ENCODE measurements at places on chromosomes 5 and 9.

DNA sequence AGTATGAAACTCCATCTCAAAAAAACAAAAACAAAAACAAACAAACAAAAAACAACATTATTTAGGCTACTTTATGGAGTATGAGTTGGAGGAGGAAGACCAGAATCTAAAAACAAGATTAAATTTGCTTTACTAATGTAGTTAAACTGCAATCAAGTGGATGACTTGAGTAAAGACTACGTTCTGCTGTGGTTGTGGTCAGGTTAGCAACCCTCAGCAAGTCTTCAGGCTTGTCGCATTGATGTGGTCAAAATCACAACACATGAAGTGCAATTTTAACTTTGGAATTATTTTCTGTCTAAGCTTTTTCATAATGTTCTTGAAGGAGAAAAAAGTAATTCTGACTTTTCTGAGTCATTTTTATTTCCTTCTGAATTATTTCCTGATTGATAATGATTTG, 43.1 kb downstream of the PDE6A start:
- DNase-seq, result no peak

- no peak for DNase-seq
These were observed 28.7 kb upstream of the AIF1L start for GRCh38 chr9:131067625-131068024.

DNA sequence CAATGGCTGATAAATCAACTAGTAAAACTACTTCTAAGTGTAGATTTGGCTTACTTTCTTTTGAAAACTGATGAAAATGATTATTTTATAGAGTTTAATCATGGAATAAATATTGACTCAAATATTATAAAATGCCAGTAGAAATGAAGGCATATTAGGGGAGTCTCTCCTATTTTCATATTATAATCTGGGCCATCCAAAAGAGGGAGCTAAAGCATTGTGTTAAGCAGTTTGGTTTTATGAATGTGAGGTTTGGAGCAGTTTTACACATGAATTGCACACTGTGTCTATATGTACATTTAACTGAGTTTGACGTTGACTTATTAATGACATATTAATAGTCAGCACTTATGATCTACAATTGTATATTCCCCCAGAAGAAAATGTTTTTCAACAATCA, 17.4 kb downstream of the CDH9 start:
- no peak for DNase-seq

GRCh38 chr9:125074976-125075375, 68.4 kb downstream of the SCAI start:
- DNase-seq, result no peak

DNA sequence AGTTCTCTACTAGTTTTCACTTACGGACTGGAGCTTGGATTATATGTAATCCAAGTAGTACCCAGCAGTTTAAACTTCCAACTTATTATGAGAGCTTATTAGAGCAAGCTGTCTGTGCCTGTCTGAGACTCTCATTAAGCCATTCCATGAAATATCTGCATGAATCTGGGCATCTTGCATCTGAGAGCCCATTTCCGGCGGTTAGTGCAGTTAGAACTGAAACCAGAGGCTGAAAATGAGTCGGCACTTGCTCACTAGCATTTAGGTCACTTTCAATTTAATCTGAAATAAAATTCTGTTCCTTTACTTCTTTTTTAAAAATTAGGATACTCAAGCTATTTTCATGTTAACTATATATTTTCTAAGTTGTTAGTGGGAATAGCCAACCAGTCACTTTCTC, 102.2 kb downstream of the MEGF10 start:
- DNase-seq, result no peak

GRCh38 chr5:16983022-16983639, 47.0 kb upstream of the MYO10 start:
- no peak for DNase-seq

DNA sequence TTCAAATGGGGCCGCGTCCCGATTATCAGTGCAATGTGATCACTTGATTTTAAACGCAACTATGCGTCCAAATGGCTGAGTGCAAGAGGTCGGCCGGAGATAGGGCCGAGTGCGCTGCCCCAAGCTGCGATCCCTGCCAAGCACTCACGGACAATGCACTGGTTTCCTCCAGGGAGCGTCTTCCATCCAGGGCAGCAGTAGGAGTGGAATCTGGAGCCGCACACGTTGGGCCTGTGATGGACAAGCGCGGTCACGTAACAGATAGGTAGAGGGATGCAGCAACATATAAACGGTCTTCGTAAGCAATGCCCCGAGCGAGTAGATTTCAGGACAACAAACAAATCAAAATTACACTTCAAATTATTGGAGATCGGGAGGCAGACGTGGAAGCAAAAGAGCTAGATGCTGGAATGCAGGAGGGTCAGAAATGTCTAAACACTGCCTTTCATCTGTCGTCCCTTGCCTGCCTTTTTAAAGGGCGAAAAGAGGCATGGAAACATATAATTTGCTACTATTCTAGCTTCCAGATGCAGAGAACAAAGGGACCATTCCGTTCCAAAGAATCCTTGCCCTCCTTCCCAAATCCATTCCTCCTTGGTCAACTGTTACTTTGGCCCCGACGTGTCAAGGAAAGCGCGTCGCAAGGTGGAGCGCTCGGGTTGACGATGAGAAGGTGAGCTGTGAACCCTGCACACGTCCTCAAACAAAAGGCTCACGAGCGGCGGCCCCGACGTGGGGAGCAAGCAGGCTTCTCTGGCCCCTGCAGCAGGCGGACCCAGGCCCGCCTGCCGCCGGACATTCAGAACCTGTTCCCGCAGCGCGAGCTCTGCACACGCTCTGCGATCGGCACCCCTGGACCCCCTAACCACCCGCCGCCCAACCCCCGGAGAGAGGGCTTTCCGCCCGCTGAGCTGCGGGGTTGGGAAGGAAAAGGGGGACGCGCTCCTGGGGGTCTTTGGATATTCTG, 1.5 kb downstream of the FBN2 start:
- no peak for DNase-seq

DNA sequence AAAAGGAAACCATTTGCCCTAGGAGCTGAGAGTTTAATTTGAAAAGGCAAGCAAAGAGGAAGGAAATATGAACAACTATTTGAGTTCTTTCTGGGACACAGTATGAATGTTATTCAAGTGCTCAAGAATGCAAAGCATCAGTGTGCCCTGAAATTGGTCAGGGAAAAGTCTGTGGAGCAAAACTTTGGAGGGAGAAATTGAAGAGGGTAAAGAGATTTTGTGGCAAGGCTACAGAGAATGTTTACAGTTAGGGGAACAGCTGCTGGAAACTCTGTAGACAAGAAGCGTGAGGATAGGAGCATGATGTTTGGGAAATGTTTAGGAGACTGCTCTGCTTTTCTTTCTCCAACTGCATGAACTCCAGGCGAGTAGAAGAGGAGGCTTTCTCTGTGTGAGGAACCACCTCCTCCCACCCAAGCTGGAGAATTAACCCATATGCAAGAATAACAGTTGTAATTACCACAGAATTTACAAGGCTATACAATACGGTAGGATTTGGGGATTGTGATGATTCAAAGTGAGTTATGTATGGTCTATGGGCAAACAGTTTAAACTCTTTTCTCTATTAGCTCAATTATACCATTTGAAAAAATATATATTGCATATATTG, 75.4 kb upstream of the IL7R start:
- no peak for DNase-seq

DNA sequence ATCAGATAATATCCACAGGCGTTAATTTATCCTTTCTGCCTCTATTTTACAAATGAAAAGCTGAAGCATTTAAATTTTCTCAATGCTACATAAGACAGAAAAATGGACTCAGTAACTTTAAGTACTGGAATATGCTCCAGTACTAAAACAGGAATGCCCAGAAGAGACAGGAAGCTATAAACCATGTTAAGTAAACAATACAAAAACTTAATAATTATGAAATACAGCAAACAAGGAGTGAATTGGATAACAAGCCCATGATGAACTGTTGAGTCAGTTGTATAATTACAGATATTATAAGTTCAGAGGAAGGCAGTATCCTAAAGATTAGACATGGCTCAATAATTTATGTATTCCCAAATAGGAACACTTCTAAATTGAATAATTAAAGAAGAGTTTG, 148.5 kb downstream of the CHSY3 start:
- DNase-seq, result no peak

DNA sequence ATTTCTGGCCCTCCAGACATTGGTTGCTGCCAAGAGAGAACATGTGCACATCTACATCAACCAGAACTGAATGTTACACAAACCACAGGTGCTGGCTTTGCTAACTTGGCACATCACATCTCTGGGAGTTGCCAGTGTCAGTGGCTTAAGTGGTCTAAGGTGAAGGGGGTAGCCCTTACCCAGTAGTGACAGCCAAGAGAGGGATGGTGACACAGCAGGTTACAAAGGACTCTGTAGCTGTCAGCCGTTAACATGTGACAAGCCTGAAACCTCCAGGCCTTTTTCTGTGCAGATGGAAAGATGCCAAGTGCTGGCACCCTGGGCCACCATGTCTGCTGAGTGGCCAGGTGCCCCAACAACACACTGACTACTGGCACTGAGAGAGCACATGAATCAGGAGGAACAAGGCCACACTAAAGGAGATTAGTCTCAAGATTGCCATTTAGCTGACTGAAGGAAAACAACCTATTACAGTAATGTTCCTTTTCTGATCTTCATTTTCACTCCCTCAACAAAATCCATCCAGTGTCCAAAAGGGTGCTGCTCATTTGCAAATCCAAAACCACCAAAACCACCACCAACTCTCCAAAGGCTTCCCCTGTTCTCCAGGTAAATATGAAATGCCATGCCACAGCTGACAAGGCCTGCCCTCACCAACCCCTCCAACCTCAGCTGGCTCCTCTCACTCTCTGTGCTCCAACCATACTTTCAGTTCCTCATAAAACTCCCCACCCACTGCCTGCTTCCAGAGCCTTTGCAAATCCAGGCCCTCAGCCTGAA, 20.2 kb downstream of the SIL1 start:
- DNase-seq, result no peak

- DNase-seq, result no peak
These were observed 34.3 kb upstream of the DAB2 start for GRCh38 chr5:39459071-39459470.

- no peak for DNase-seq
These were observed 97.2 kb downstream of the SH3TC2 start for GRCh38 chr5:148965511-148966265.

DNA sequence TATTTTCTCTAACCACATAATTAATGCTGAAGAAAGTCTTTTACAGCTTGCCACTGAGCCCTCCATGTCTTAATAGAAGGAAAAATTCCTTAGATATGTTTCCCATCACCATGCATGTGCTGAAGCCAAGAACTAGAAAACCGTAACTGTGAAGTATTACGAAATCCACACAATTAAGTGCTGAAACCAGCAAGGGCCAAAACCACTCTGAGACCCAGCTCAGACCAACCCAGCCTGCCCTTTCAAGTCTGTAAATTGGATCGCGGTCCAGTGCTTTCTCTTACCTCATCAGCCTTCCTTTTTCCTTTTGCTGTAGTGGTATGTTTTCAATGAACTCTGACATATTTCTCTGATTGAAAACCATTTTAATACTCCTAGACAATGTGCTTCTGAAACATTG, 26.3 kb downstream of the SEMA5A start:
- DNase-seq, result no peak

DNA sequence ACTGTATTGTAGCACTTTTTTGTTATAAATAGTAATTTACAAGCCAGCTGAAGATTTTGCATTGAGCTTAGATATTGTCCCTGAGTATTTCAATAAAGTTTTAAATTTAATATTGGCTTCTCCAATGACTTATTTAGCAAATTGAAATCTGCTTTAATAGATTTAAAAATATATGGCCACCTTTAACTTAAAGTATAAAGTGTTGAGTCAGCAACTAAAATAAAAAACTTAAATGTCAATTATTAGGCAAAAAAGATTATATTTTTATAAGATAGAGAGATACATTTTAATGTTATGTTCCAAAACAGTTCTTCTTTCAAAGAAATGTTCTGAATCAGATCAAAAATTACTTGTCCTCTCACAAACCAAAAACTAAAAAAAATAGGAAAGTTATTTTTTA, 60.7 kb downstream of the OSMR start:
- no peak for DNase-seq

DNA sequence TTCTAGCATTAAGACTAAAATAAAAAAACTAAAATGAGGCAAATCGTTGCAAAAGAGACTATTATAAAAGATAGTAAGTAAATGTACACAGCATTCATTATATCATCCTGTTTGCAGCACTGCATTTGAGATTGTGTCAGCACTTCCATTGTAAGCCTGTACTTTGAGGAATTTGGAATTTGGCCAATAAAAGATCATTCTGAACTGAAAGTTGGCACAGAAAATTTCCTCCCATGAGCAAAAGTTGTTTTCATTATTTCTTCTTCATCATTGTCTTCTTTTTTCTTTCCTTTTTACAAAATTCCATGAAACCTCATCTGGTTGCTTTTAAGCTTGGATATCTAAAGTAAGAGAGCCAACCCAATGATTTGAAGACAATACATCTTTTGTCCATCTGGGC, 199.3 kb upstream of the ADAMTSL1 start:
- DNase-seq, result no peak

- no peak for DNase-seq
These were observed 10.6 kb downstream of the DDX46 start for GRCh38 chr5:134769206-134769605.

DNA sequence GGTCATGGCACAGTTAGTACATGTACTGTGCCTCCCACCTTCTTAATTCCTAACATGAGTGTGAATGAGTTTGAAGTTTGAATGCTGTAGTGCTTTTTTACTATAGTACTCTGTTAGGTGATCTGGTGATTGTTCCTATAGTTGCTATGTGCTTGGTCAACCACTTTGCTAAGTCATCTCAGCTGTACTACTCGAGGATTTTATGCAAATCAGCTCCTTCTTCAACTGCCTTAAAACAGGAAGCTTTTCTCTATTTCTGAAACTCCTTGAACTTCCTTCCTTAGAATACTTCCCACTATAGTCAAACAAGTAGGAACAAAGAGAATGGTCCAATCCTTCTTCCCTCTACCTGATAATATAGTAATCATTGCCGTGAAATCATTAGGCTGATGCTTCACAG, 219.6 kb downstream of the CTNND2 start:
- no peak for DNase-seq

DNA sequence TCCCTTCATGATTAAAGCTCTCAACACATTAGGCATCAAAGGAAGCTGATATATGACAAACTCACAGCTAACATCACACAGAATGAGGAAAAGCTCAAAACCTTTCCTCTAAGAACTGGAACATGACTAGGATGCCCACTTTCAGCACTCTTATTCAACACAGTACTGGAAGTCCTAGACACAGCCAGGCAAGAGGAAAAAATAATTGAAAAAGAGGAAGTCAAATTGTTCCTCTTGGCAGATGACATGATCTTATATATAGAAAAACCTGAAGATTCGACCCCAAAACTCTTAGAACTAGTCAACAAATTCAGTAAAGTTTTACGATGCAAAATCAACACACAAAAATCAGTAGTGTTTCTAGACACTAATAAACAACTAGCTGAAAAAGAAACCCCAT, 144.3 kb upstream of the NREP start:
- DNase-seq, result no peak

GRCh38 chr9:98002808-98003207, 19.7 kb downstream of the ANP32B start:
- DNase-seq, result no peak

GRCh38 chr9:129556491-129557191, 64.3 kb downstream of the C9orf50 start:
- no peak for DNase-seq

GRCh38 chr5:55154873-55155272, 5.1 kb upstream of the GPX8 start:
- no peak for DNase-seq

GRCh38 chr5:61167382-61167781, 5.1 kb upstream of the SMIM15 start:
- no peak for DNase-seq
